Brain microvascular endothelial cell (primary cell): ENCODE measurements at places on chromosomes 2 and 18.

GRCh38 chr2:48220501-48220900, 309.5 kb upstream of the STON1 start:
- DNase-seq = no peak

GRCh38 chr2:189834059-189834458, 49.8 kb downstream of the PMS1 start:
- no peak for DNase-seq

- no peak for DNase-seq
Measured at GRCh38 chr2:167181688-167182087, 293.4 kb downstream of the XIRP2 start.

DNA sequence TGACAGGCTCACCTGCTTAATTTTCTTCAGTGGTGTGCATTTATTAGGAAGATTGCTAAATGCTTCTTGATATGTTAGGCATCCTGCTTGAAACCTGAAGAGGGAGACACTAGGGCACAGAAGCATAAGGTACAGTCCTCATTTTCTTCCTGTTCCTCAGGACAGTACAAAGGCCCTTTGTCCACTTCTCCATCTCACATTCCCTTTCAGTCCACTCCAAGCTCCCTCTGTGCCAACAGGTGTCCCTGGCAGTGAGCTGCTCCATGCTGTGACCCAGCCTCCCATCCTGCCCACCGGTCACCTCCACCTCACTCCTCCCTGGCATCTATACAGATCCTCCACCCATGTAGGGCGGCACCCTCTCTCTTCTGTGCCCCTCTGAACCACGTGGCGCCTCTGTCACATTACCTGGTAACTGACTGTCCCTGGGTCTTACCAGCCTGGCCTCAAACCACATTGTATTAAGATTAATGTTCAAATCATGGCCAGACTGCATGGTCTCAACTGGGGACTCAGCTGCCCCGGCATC, 162.8 kb downstream of the VAPA start:
- no peak for DNase-seq

DNA sequence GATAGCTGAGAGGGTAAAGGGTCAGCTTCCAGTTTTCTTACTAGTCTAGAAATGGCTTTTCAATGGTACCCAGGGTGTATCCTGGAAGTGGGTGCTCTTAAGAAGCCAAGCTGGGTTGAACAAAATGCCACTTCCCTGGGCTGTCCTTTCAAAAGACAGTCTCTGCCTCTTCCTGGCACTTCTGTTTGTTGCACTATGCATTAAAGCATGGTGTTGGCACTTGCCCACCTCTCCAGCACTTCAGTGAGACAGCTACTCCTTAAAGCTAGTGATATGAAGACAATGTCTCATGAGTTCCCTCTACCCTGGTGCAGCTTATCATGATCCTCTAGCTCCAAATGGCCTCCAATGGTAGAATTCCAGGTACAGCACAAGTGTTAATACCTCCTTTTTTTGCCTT, 74.3 kb upstream of the IGFBP5 start:
- no peak for DNase-seq

- no peak for DNase-seq
Measured at GRCh38 chr2:25132299-25132635, 36.1 kb downstream of the POMC start.

DNA sequence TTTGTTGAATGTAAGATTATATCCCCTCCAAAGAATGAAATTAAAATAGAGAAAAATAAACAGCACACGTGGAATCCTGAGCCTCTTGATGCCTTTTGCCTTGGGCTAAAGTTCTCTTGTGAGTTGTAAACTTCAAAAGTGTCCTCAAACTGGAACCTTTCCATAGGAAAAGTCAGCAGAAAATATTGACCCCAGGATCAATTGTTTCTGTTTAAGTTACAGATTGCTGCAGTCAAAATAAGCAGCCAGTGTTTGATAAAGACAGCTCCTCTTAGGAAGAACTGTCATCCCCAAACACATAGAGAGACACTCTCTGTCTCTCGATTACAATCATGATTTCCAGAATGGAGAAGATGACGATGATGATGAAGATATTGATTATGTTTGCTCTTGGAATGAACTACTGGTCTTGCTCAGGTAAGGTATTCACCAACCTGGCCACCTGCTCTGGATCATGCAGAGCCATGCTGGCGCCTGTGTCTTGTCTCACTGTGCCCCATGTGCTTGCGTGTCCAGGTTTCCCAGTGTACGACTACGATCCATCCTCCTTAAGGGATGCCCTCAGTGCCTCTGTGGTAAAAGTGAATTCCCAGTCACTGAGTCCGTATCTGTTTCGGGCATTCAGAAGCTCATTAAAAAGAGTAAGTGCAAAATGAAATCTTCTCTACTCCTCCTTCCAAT, at the start of gene SPP2:
Gene SPP2 (plus strand): TSS at position 248 of the 681 bp plus-strand sequence. CDS start 85 bp downstream, at position 333.
- DNase-seq = no peak

DNA sequence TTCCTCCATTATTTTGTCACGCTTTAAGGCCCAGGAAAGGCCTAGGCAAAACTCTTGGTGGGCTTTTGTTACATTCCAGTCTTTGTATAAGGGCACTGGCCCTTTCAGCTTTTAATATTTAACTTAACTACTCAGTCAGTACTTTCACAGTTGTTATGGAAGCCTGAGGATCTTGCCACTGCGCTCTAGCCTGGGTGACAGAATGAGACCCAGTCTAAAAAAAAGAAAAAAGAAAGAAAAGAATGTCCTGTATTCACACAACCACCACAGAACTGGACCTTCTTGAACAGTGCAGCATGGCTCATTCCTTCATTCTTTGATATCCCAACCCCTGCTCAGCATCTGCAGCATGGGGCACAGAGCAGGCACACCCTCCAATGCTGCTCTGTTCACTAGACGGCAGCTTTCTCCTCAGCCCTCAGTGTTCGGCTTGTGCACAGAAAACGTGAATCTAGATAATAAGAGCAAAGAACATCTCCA, 93.4 kb upstream of the MSH2 start:
- DNase-seq = no peak

GRCh38 chr2:150036622-150037021, 449.0 kb upstream of the MMADHC start:
- no peak for DNase-seq

DNA sequence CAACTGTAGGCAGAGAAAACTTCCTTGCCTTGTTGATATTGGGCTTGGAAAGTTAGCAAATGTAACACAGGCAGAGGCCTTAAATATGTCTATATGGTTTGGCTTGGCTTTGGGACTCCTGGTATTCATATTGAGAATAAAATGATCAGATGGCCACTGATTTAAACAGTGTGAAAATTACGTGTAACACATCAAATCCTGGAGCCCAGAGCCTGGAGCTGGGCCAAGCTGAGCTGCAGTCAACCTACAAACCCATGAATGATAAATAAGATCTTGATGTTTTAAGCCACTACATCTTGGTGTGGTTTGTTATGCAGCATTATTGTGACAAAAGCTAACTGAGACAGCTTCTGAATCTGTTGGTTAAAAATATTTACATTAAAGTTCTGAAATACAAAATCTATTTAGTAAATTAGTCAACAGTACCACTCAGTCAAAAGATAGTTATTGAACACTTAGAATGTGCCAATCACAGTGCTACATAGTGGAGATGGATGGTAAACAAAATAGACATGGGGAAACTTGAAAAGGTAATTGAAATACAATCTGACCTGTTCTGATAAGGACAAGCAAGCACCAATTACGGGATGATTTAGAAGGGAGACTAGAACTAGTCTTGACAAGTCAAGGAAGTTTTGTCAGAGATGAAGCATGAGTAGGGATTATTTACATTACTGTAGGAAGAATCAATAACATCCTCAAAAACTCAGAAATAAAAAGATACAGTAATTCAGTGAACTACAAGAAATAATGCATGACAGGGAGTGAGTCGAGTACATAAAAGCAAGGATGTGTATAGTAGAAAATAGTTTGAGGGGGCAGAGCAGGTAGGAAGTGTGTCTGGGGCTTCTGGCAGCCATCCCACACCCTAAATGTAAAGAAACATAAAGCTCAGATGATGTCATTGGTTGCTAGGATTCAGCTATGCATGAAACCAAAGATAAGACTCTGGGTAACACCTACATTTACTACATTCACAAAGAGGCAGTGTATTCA, 157.7 kb downstream of the HNMT start:
- no peak for DNase-seq

DNA sequence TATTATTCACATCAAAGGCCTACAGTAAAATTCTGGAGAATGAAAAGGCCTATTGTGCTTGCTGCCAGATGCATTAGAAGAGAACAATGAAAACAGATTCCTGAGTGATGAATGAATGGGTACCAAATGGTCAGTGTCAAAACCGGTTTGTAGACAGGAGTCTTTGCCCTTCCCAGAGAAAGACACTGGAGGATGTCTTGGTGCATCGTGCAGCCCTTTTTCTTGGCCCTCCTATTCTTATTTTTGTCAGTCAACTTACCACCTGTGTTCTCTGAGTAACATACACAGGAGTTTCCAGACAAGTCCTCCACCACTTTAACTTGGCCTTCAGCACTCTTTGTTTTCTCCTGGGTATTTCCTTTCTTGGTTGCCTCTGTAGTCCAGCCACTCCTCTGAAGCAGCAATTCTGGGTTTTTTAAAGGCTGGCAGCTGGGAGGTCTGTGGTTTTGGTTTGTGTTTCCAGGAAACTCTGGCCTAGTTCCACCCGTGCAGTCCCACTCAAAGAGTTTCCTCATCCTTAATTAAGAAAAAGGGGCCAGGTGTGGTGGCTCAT, 29.4 kb downstream of the PSTPIP2 start:
- DNase-seq = no peak

DNA sequence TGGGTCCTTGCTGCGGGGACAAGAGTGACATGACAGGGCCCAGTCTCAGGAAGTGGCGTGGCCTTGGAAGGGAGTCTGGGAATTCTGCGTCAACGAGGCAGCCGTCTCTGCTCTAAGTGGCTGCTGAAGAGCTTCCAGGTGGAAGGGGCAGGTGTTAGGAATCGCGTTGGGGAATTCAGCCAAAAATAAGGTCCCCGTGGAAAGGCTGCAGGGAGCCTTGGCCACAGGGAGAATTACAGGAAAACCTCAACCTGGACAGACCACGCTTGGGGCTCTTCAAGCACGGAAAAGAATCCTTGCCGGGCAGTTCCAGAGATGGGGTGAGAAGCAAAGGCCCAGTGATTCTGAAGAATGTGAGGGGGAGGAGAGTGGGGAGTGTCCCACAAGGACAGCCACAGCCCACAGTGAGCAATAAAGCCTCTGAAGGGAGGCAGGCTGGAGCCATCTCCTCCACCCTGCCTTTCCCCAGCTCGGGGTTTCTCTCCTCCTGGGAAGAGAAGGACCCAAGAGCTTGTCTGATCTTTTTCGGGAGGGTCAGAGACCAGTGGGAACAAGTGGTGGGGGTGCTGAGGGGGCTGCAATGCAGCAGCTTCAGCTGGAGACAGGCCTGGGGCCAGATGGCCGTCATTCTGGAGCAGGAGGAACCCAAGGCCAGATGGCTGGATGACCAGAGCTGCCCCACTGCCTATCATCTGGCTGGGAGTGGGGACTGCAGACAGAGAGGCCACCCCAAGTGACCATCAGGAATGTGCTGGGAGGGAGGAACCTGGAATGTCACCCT, 106.4 kb upstream of the SMAD2 start:
- DNase-seq = no peak

GRCh38 chr18:68456985-68457384, 257.9 kb downstream of the TMX3 start:
- DNase-seq = peak; percentile 19

DNA sequence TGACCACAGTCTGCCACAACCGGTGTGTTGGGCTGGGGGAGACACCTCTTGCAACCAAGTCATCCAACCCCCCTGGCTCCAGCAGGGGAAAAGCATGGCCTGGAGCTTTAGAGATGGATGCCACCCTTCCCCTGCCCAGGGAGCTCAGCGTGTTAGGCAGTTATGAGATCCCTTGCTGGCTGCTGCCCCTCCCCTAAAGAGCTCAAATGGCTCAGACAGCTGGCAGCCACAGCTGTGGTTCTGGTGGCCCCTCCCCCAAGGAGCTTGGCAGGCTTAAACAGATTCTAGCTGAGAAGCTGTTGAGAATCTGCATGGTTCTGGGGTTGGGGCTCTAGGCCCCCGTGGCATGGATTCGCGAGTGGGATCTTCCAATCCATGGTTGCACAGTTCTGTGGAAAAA, 64.7 kb downstream of the TEX51 start:
- DNase-seq = no peak

DNA sequence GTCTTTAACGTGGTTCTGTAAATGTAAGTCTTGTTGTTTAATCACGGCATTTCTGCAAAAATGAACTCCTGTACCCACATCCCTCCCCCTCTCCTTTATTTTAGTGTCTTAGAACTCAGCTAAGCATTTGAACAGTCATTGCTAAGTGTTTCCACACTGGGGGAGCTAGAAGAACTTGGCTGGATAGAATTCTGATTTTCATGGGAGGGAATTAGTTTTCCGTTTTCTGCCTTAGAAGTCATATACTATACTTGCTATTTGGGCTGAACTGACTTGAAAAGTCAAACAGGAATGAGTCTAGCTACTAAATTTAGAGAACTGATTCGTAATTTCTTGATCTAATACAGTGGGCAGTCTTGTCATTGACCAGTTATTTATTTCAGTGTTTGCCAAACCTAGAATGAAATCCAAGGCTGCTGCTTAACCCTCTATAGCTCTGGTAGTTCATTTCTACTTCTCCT, 61.1 kb downstream of the FMNL2 start:
- DNase-seq = no peak

DNA sequence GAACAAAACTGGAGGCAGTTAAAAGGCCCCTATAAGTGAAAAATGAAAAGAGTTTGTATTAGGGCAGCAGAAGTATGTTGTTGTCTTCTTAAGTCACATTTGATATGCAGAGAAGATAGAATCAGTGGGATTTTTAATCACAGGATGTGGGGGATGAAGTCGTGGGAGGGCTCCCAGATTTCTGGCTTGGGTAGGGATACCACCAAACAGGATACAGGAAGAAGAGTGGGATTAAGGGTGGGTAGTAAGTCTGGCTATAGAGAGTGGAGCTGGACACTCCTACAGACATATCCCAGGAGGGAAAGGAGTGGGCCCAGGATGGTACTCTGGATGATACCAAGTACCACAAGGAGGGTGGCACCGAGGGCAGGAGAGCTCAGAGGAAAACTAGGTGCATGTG, 99.3 kb downstream of the GAREM1 start:
- no peak for DNase-seq
